ENCODE measurements at places on chromosomes 1 and 21.

GRCh38 chr1:172323686-172324085, 96.8 kb upstream of the C1orf105 start:
- no peak for DNase-seq

GRCh38 chr1:117368116-117369108, 1.2 kb downstream of the MAN1A2 start:
- DNase-seq, result no peak

GRCh38 chr1:177817937-177818875, 151.7 kb downstream of the SEC16B start:
- no peak for DNase-seq

DNA sequence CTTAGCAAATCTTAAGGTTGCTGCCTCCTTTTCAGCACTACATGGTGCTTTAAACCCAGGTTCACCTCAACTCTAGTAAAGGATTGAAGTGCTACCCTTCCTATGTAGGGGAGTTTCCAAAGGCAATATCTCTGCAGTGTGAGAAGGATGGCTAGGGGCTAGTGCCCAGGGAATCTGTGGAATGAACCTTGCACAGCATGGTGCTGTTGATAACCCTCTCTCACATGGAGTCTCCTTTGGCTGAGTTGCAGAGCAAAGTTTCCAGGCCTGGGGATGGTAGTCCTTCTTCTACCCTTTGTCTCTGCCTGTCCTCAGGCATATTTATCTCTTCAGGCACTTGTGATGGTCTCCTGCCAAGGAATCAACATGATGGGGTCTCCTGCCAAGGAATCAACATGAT, 59.4 kb downstream of the AXDND1 start:
- no peak for DNase-seq

- DNase-seq, result no peak
Measured at GRCh38 chr1:33305816-33306652, 14.9 kb downstream of the A3GALT2 start.

DNA sequence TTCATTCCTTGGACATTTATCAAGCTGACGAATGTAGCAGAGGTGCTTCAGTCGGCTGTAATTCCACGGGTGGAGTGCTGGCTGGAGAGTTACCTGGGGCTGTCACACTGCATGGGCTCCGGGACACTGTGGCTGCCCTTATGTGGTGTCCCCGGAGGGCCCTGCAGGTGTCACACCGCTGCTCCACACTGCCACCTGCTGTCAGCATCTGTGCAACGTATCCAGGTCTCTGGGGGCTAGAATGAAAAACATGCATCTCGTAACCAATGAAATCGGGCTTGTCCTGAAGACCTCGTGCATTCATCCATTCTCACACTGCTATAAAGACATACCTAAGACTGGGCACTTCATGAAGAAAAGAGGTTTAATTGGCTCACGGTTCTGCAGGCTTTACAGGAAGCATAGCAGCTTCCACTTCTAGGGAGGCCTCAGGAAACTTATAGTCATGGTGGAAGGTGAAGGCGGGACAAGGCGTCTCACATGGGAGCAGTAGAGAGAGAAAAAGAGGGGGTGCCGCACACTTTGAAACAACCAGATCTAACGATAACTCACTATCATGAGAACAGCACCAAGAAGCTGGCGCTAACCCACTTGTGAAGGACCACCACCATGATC, 46.7 kb upstream of the PCBP3 start:
- DNase-seq, result peak; percentile 86

DNA sequence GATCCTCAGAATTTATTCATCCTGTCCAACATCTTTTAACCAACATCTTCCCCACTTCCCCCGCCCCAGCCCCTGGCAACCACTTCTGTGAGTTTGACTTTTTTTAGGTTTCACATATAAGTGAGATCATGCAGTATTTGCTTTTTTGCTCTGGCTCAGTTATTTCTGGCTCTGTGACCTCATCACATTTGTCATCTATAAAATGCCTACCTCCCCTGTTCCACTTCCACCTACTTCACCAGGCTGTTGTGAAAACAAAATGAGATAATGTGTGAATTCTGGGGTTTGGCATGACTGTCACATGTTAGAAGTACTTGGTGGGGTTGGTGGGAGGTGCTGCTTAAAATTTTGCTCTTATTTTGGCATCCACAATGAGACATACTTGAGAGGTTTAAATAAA, 18.4 kb downstream of the HHAT start:
- no peak for DNase-seq

GRCh38 chr1:115976062-115976920, at the start of gene SLC22A15:
Gene SLC22A15, plus strand, starts transcription at chr1:115976513. Its CDS starts 115 bp downstream, at chr1:115976628.
- no peak for DNase-seq

GRCh38 chr1:79074975-79075374, 68.4 kb upstream of the ADGRL4 start:
- no peak for DNase-seq

DNA sequence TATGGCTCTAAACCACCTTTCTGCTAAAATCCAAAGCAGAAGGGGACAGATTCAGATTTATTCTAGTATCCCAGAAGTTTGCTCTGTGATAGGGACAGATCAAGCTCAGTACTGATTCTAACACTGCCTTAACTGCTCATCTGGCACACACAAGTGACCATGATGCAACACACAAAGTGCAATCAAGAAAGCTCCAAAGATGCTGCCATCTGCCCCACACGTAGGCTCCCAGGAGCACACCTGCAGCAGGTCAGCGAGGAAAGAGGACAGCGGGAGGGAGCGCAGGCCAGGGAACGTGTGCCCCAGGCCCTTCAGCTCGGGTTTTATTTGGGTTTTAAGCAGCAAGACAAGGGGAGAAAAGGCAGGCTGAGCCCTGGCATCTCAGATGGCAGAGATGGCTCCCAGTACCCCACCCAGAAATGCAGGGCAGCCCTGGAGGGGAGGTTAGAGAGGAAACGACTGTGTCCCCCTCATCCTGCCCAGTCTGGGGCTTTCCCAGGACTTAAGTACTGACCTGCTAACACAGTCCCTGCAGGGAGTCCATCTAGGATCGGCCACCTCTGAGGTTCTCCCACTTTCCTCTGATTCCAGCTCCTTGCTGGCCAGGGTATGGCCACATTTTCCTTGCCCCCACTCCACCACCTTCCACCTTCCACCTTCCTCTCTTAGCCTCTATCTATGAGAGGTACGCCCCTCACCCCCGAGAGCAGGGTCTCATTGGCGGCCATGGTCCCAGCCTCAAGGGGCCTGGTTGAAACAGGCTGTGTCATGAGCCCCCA, 1.2 kb downstream of the TRIM11 start:
- no peak for DNase-seq

DNA sequence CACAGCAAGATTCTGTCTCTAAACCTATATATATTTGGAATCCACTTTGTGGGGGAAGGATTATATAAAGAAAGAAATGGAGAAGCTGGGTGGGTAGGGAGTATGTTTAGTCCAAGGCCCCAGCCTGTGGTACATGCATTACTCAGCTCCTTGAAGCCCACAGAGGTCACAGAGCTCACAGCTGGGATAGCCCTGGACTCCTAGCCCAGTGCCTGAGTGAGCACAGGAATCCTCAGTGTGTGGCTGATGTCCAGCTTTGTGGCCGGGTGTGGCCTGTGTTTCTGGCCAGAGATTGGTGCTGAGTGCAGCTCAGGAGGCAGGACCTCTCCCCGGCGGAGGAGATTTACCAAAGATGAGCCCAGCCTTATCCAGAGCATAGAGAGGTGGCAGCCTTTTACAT, 7.6 kb downstream of the CAPN9 start:
- no peak for DNase-seq

DNA sequence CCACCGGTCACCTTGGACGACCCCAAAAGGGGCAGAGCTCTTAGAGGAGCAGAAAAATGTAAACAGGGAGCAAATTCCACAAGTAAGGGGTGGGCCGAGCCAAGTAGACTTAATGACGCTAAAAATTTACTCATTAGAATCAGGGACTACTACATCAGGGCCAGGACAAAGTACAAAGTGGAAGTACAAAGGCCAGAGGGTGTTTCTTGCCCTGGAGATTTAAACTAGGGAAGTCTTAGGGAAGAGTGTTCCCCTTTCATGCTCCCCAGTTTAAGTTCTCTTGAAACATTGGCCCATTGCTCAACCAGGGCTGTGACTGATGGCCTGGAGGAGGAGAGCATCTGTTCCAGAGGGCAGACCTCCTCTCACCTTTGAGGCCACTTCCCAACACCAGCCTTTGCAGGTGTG, 48.6 kb downstream of the BACH1 start:
- no peak for DNase-seq

DNA sequence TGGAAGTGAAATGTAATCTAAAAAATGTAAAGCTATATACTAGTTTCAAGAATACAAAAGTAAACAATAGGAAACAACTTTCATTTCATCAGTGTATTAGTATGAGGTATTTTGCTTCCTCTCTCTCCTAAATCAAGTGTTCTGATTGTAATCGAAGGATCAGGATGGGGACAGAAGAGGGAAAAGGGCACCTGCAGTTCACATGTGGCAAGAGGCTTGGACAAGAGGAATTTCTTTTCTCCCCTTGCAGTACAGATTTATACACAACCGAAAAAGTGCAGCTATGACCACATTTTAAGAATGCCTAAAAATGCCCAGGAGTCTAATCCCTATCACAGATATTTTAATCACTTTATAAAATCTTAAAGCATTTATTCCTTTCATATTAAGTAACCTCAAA, 63.7 kb downstream of the NRIP1 start:
- no peak for DNase-seq

- DNase-seq, result no peak
Measured at GRCh38 chr1:8426996-8427395, 109.1 kb downstream of the SLC45A1 start.

GRCh38 chr1:47201179-47201578, 11.3 kb upstream of the PDZK1IP1 start:
- DNase-seq, result no peak

GRCh38 chr1:240635466-240636256, 23.7 kb upstream of the GREM2 start:
- DNase-seq, result no peak

DNA sequence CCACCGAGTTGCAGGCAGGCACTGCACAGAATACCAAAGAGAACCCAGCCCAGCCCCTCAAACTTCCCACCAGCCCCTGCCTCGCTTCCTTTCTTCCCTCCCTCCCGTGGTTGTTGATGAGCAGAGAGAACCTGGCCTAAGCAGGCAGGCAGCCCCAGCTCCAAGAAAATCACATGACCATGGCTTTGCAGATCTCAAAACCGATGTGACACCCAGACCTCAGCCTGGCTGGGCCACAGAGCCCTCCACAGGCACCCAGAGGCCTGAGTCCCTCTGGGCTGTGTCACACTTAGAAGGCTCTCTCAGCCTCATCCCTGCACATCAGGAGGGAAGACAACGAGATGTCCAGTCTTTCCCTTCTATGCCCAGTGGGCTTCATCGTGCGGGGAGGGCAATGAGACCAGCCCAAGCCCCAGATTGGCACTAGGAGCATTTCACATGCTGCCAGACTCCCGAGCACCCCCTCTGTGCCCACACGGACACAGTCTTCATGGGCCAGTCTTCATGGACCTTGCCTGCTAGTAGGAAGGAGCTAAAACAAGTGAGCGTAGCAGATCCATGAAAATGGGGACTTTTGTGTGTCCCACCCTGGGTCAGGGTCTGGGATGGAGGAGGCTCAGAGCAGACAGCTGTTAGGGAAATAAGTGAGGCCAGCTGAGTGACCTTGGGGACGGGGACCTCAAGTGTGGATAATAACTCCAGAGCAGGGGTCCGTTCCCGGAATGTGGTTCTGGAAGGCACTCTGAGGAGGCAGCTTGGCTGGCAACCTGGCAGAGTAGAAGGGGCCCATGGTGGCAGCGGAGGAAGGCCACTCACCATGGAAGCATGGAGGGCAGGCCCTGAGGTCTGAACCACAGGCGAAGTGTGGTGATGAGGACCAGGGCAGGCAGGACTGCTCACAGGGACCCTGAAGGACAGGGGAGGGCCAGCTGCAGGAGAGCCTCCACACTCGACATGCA, 204.4 kb upstream of the VAMP3 start:
- DNase-seq, result no peak

- no peak for DNase-seq
Measured at GRCh38 chr21:41809891-41810596, 43.2 kb upstream of the RIPK4 start.

DNA sequence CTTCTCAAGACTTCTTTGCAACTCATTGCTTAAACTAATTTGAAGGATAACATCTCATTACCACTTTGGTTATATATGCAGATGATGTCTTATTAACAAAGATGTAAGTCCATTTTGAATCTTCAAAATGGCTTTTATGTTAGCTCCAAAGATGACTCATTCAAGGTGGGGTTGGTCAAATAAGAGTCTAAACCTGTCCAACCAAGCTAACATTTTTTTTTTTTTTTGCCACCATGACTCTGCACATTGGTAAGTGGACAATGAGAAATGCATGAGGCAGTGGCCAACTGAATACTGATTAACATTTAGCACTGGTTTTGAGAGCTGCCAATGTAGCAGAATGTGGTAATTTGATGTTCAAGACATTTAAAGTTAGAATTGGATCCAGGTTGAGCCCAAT, 278 bp upstream of the KRTAP27-1 start:
- no peak for DNase-seq

DNA sequence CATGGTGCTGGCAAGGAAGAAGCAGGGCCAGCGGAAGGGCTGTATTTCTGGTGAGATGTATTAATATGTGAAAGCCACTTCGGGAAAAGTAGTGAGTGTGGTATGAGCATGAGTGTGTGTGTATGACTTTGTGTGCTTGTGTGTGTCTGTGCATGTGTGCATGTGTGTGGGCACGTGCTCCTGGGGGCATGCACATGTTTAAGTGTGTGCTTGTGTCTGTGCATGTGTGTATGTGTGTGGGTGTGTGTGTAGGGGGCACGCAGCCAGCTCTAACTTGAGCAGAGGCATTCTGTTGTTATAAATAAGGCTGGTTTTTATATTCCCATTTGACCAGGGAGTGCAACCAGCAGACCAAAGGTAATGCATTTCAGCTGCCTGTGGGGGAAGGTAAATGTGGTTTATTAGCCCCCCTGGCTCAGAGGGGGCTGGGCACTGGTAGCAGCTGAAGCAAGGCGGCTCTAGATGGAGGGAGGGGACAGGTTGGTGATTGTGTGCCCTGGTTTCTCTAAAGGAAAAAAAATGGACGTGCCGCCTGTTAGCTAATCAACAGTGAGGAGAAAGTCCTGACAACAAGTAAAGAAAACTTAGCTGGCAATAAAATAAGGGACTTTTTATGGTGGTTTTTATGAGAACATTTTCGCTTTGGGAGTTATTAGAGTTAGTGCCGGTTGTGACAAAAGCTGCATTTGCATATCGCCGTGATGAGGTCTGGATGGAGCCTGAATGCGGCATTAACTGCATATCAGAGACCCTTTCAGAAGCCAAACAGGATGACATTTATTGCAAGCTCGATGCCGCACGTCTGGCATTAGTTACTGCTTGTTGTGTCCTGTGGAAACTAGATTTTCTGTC, 180.1 kb downstream of the CAMTA1 start:
- DNase-seq, result no peak

GRCh38 chr1:232457595-232457994, 172.3 kb downstream of the SIPA1L2 start:
- no peak for DNase-seq

- no peak for DNase-seq
Measured at GRCh38 chr21:15875286-15875685, 145.5 kb downstream of the USP25 start.

DNA sequence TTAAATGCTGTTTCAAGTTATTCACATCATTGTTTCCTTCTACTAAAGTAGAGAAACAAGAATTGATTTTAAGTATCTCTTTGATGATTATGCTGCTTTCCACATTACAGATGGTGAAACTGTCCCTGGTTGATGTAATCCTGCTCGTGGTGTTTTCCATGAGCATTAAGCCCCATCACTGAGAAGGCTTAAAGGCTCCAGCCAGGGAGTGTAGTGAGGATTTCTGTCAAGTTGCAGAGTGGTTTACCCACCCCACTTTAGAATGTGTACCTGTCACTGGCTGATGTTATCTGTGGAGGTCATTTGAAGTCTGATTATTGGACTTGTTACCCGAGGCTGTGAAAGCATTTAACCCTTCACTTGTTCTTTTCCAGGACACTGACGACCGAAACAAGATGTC, 12.9 kb downstream of the CERS2 start:
- DNase-seq, result no peak

- DNase-seq, result no peak
Measured at GRCh38 chr1:63124666-63125191, 197.6 kb upstream of the FOXD3 start.
